ENCODE measurements at places on chromosomes 2 and 18.
A peak's percentile ranks its signal among the peaks of the same experiment; 100 is the strongest.

GRCh38 chr2:59333007-59333406, 1091.9 kb upstream of the FANCL start:
- DNase-seq = no peak

DNA sequence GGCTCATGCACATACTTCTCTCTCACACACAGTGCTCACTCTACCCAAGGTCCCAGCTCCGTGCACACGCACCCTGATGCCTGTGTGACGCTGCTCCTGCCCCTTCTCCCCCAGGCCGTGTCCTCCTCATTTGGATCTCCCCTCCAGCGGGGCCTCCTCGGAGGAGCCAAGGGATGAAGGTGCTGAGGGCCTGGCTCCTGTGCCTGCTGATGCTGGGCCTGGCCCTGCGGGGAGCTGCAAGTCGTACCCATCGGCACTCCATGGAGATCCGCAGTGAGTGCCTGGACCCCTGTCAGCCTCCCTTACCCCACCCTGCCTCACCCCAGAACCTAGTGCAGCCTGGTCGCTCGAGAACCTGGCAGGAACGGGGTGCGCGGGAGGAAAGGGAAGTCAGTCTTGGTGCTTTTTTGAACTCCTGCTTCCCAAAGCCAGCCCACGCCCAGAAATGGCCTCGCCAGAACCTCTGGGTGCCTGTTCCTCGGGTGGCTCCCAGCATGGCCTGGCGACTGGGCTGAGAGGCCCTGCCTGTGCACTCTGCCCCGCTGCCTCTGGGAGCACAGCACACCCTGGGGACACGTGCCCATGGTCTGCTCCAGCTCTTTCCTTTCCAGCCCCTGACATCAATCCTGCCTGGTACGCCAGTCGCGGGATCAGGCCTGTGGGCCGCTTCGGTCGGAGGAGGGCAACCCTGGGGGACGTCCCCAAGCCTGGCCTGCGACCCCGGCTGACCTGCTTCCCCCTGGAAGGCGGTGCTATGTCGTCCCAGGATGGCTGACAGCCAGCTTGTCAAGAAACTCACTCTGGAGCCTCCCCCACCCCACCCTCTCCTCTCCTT, at the start of gene PRLH:
PRLH (plus strand) TSS at position 174 of the 835 bp plus-strand sequence; CDS start at position 174, 0 bp downstream.
- DNase-seq = no peak

DNA sequence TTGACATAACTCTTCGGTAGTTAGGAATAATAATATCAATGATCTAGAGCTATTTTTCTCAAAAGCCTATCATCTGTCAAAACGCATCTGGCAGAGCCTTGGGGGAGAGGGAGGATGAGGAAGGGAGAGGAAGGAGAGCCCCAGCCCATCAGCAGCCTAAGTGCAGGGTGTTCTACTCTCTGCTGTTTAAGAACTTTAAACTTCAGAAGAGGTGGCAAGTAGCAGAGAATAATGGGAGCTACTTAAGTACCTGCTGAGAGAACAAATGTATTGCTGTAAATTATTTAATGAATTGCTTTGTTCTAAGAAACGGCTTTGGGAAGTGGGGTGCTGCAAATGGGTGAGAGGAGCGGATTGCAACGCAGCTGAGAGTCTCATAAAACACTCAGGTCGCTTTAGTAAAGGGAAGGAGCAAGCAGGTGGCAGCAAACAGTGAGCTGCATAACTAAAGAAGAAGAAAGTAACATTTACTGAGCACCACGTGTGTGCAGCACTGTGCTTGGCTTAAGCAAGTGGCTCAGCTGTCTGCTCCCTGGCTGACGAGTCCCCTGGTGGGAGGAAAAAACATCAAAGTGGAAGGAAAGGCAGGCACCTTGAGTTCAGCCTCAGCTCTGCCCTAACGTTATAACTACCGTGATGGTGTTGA, 26.3 kb upstream of the SH3RF3 start:
- DNase-seq = no peak

DNA sequence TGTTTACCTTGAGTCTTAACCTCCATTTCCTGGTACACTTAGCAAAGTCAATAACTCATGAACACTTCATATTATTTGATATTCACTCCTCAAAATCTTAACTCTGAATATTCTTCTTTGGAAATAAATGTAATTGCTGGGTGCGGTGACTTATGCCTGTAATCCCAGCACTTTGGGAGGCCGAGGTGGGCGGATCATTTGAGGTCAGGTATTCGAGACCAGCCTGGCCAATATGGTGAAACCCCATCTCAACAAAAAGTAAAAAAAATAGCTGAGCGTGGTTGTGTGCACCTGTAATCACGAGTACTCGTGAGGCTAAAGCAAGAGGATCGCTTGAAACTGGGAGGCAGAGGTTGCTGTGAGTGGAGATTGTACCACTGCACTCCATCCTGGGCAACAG, 201.3 kb upstream of the DSEL start:
- DNase-seq = no peak

DNA sequence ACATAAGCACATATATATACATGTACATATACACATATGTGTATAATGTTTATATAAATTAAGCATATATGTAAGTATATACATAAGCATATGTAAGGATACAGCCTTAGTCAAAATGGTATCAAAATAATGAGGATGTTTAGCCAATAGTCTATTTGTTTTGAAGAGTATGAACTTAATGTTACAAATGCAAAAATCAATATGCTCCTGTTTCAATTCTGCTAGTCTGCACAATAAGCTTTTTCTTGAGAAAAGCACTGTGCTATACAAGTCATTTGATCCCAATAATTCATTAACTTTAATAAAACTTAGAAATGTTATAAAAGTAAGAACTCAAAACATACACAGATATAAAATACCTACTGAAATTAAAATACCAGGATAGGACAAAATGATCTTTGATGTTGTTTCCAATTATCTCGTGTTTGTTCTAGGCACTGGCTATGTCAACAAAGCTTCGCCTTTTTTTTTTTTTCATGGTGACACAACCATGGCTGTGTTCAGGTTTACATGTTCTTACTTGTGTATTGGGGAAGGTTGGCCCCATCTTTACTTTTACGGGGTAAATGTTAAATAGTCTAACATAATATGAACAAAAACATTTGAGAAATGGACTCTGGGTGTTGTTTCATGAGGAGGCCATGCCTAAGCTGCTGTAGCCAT, 271.1 kb upstream of the CDH19 start:
- peak; percentile 28 for DNase-seq
